Hematopoietic multipotent progenitor cell treated with erythropoietin and hydrocortisone succinate and interleukin-3 and kit ligand, for 8 days (in vitro differentiated cells): ENCODE measurements at places on chromosomes 4 and X.

- DNase-seq, result peak; percentile 77
These were observed 85.5 kb upstream of the TET2 start for GRCh38 chr4:105061136-105061696.

DNA sequence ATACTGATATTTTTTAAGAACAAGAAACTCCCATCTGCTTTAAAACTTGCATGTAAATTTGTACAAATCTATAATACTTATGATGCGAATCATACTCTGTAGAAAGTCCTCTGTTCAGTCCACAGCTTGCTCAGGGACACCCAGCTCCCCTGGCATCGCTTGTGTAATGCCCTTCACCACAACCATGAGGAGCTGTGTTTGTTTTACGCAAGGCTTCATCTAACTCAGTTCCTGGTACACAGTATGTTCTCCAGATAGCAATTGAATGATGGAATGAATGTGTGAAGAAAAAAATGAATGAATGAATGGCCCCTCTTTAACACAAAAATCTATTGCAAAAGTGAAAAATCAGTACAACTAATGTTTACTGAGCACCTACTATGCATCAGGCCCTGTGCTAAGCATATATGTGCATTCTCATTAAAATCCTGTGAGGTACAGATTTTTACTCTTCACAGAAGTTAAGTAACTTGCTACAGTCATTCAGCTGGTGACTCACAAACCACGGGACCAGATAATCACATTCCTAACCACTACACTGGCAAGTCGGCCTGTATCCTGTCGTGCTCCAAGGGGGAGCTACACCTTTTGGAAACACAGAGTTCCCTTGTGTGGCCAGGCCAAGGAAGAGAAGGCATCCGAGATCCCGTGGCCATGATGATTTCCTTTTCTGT lies 58.7 kb upstream of the KDR start:
- DNase-seq, result no peak

- DNase-seq, result no peak
These were observed 553 bp upstream of the MED28 start for GRCh38 chr4:17613761-17614415.

GRCh38 chr4:80333121-80333520 lies 2.4 kb upstream of the CFAP299 start:
- no peak for DNase-seq

- no peak for DNase-seq
These were observed 714.9 kb upstream of the ADGRL3 start for GRCh38 chr4:60485276-60485675.

DNA sequence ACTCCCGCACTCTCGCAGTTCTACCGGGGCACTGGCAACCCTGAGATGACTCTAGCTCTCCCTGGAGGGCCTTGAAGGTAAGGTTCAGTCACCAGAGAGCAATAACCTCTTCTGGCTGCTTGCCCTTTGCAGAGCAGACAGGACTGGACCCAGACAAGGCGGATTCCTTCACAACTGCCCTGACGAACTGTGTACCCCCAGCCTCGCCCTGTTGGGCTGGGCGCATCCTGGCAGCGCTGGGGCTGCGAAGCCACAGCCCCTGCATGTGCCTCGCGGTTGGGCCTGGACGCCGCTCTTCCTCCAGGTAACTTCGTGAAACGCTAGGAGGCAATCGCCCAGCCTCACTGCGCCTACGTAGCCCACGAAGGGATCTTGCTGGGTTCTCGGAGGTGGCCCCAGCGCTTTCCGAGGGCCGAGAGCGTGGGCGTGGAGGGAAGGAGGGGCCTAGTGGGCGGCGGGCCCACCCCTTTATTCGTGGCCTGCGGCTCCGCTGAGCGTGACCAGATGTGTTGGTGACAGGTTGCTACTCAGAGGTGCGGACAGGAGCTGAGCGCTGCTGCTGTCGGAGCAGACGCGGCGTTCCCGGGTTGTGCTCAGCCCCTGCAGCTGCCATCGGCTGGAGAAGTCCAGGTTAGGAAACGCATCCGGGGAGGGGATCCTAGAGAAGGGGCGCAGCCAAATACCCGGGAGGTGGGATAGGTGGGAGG lies 1.9 kb upstream of the MAMLD1 start:
- peak; percentile 31 for DNase-seq

DNA sequence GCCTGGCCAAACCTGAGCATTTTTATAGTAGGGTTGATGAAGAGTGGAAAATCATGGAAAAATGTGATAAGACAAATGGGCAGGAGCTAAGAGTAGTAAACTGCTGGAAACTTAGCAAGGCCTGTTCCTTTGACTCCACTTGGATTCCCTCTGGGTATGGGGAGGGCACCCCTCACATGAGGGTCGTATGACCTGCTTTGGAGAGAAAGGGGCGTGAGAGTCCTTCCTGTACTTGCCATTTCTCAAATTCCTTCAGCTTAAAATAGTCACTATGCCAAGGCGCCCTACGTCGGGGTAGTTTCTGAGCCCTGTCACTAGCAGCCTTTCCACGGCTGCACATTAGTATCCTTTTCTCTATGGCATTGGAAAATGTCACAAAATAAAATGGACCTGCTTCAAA lies 49.1 kb downstream of the GPRIN3 start:
- DNase-seq, result no peak

GRCh38 chr4:118765399-118765798 lies 70.5 kb downstream of the SEC24D start:
- peak; percentile 92 for DNase-seq

DNA sequence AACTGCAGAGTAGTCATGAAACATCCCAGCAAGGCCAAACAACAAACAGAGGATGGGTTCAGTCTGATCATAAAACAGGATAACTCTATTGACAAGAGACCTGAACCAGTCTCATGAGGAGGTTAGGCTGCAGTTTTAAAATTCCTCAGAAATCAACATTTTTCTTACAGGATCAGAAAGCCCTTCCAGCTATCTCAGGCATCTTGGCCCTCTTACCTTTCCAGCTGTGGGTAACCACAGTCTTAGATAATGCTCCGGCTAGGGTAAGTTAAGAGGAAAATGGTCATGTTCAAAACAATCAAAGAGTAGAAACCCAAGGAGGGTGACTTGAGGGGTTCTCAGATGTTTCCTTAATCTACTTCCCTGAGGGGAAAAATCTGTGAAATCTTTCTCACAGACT lies 5.1 kb downstream of the CTSO start:
- DNase-seq, result no peak

- no peak for DNase-seq
These were observed 11.0 kb upstream of the ADGRG2 start for GRCh38 chrX:19133231-19133630.

DNA sequence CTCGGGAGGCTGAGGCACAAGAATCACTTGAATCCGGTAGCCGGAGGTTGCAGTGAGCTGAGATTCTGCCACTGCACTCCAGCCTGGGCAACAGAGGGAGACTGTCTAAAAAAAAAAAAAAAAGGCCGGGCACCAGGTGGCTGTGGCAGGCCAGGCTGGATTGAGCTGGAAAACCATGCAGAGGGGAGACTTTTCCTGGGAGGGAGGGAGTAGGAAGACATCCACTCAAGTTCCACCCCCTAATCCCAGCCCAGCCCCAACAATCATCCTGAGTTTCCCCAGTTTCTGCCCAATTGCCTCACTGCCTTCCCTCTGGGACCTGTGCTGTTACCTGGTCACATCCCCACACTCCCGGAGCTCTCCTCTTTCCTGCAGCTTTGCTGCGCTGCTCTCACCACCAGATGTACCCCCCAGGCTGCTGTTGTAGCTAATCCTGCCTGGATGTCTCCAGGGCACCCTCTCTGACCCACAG lies 9.0 kb upstream of the TSPYL2 start:
- DNase-seq, result no peak

DNA sequence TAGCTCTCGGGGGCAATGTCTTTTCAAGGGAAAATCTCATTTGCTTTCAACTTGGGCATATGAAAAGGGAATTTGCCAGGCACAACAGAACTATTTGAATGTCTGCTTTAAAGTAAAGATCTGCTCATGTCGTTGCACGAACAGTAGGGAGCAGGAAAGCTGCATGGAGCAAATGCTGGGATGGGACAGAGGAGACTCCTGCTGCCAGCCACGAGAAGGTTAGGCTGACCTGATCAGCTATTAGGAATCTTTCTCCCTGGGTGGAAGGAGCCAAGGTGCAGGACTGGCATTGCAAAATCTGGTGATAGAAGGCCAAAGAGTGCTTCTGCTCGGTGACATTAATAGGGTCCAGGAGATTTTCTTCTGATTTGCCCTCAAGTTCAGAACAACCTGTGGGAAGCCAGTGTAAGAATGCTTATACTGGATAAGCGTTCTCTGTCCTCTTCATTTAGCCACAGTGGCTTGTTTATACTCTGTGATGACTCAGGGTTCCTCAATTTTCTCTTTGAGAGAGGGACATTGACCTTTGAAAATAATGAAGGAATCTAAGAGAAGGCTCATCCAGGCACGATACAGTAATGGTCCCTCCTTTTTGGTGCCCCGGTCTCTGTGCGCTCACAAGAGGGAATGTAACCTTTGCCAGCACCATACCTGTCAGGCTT lies 22.9 kb downstream of the FHL1 start:
- no peak for DNase-seq

DNA sequence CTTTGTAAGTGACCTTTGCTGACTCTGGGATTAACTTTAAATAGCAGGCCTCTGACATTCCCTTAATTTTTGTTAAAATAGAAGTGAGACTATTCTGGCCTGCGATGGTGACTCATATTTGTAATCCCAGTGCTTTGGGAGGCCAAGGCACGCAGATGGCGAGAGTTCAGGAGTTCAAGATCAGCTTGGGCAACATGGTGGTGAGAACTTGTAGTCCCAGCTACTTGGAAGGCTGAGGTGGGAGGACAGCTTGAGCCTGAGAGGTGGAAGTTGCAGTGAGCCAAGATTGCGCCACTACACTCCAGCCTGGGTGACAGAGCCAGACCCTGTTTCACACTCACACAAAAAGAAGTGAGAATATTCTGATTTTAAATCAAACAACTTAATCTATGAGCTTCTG lies 27.3 kb downstream of the ZNF330 start:
- DNase-seq, result no peak

GRCh38 chr4:178463747-178464146 lies 1021.5 kb upstream of the AGA start:
- DNase-seq, result no peak

DNA sequence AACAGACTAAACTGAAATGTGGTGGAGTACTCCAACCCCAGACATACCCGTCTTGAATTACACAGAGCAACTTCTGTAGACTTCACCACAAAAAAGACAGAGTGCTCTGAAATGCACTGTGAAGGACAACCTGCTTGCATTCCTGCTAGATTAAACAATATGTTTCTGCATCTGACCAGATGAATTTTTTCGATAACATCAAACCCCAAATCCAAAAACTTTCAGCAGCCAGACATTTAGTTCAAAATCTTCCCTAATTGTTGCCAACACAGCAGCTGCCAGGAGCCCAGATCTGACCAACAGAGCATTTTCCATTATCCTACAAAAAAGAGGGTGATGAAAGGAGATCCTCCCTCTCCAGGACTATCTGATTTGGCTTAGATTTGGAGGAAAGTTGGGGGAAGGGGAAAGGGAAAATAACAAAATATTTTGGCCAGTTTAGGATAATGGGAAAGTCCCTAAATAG lies 356.5 kb downstream of the PDGFC start:
- DNase-seq, result no peak

DNA sequence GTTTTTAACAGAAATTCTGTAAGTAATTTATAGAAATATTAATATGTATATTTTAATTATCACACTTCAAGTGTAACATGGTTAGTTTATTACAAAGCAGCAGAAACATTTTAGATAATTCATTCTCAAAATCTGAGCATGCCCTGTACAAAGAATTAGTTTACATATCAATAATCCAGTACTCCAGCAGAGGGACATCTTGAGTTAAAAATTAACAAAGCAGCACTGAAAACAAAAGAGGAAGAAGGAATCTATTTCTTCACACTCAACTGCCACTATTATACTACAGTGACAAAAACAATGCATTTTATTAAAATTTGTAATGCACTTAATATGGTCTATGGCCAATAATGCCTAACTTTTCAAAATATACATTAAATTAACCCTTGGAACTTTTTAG lies 179.1 kb upstream of the KLHL4 start:
- DNase-seq, result peak; percentile 7

- no peak for DNase-seq
These were observed 12.3 kb downstream of the UGDH start for GRCh38 chr4:39514888-39515401.

GRCh38 chrX:53584891-53585290 lies 101.6 kb downstream of the HUWE1 start:
- DNase-seq, result no peak

DNA sequence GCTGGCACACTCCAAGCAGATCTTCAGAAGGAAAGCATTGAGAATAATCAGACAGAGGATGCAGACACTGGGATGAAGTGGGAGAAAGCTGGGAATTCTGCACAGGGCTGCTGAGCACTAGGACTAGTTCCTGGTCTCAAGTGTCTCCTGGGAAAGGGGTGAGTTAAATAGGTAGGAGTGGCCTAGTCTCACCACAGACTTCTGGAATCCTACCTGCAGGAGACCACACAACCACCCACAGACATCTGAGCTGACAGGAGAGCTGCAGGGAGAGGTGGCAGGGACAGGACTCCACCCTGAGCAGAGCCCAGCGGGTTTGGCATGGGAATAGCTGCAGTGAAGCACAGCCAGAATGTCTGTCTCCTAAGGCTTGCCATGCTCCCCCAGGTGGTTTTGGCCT lies 95.1 kb upstream of the GALNTL6 start:
- DNase-seq, result no peak

GRCh38 chr4:1472911-1473518 lies 66.8 kb upstream of the NKX1-1 start:
- DNase-seq, result no peak

DNA sequence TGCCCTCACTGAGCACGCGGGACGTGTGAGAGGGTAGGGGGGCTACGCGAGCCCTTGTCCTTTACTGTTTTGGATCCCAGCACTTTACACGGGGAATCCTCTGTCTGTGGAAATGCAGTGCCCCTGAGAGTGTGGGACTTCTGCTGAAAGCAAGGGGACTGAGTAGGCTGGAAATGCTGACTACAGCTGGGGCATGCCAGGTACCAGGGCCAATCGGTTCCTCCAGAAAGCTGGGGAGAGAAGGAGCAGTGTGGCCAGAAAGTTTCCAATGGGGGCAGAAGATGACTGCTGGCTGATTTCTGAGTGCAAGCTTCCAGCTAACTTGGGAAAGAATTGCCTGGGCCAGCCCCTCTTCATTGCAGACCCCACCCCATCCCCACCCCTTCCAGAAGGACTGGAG lies 1.5 kb downstream of the NHSL2 start:
- DNase-seq, result no peak
